Diencephalon (tissue), 1 donor: ENCODE measurements at places on chromosomes 7 and 10. TPM values are rescaled to one million over a fixed set of nuclear protein-coding genes. Genes with fewer than 3 reads are reported as not detected.

Gene IFIT5
- total RNA-seq = 51.7 TPM

Gene SUN3
- 0.69 TPM for total RNA-seq

Gene NME8
- not detected for total RNA-seq

Gene CYP2C19
- not detected for total RNA-seq

Gene UBN2
- 21.2 TPM for total RNA-seq

Gene TMEM236
- 0.23 TPM for total RNA-seq
